ENCODE measurements at places on chromosomes 2 and 18. TPM values are rescaled to one million over a fixed set of nuclear protein-coding genes. Genes with fewer than 3 reads are reported as not detected.

DNA sequence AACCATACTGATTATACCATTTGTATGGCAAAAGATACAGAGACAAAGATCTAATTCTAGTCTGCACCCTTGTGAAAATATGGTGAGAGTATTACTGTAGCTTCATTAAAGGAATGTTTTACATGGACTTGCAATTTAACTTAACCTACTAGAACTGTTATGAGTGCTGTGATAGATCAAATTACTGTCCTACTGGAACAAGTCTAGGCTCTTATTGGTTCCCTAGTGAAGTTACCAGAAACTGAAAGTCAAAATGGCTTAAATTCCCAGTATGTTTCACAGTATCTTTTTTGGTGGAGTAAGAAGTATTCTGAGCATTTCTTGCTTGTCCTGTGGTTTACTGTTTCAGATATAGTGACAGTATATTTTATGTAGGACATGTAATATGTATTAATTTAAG, 3.8 kb upstream of the TBR1 start:
- DNase-seq, result no peak

DNA sequence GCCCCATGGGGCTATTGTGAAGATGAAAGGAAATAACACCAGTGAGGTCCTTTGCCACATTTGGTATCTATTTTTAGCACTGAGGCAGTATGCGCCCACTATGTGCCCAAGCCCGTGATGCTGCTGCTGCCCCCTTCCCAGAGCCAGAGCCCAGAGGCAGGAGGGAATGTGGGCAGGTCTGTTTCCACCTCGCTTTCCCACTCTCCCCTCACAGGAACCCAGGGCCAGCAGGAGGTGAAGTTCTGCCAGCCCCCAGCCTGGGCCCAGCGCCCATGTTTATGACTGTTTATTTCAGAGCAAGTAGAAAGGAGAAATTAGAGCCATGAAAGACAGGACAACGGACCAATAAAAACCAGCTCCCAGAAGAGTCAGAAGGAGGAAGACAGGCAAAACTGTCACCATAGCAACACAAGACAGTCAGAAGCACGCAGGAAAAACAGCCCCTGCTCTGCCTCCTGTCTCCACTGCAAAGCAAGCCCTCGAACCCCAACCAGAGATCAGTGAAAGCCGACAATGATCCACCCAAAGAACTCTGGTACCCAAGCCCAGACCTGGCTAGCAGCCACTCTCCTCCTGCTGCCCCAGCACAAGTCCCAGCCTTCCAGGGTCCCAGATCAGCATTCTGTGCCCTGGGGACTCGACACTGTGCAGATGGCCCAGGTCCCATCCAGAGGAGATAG, 1.4 kb downstream of the CYRIA start:
- peak; percentile 62 for DNase-seq

SPIRE1 gene
- 2.7 TPM for total RNA-seq

CCDC68 gene
- 46.8 TPM for total RNA-seq

COL4A4 gene
- 0.40 TPM for total RNA-seq

RUFY4 gene
- not detected for total RNA-seq

DNA sequence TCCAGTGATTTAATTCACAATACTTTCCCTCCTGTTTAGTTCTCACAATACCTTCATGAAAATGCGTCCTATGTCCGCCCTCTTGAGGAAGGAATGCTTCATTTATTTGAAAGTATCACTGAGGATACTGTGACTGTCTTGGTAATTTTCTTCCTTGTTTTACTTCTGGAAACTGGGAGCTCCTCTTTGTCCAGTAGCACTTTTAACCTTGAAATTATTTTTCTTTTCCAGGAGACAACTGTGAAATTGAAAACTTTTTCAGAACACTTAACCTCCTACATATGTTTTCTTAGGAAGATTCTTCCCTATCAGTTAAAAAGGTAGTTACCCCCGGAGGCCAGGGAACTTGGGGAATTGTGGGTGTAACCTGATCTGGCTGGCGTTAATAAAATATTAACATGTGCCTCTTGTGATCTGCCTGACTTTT, 58.9 kb upstream of the STON1 start:
- no peak for DNase-seq

GRCh38 chr18:51603551-51603950, 406.1 kb upstream of the MEX3C start:
- DNase-seq, result no peak

GRCh38 chr2:80326214-80326613, 21.7 kb upstream of the LRRTM1 start:
- DNase-seq, result no peak

DNA sequence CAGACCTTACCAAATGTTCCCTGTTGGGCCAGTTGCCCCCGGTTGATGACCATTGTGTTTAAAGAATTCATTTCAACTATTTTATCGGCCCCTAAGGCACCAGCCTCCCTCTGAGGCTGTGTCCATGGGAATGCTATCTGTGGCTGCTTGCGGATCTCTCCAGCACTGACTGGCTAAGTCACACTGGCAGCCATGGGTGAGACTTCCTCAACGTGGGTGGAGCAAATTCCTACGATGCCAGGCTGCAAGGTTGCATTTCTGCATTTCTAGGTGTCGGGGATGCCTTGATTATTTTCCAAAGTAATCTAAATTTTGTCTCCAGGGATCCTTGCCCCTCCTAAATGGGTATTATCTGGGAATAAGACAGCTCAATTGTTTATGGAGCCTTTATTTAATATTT, 6.2 kb downstream of the CXCR4 start:
- no peak for DNase-seq

SLC4A5 gene
- 2.8 TPM for total RNA-seq

GRCh38 chr2:220417503-220417902, 790.1 kb downstream of the SLC4A3 start:
- DNase-seq, result no peak

DNA sequence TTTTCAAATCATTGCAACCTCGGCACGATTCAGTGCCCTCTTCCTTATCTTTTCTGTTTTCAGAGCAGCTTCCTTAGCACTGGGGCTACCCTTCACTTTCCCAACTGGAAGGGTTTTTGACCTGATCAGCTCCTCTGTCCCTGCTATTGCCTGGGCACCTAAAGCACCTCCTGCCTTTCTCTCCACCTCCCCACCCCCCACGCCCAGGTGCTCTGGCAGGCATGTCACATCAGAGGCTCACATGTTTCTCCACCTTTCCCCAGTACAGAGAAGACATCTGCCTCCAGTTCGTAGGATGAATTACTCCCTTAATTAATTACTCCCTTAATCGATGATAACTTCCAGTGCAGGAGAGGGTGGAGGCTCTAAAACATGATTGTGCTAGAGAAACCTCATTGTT, 88.7 kb upstream of the LCLAT1 start:
- no peak for DNase-seq

SP140 gene
- 2.2 TPM for total RNA-seq

GRCh38 chr18:70636991-70637390, 348.1 kb downstream of the SOCS6 start:
- no peak for DNase-seq

DNA sequence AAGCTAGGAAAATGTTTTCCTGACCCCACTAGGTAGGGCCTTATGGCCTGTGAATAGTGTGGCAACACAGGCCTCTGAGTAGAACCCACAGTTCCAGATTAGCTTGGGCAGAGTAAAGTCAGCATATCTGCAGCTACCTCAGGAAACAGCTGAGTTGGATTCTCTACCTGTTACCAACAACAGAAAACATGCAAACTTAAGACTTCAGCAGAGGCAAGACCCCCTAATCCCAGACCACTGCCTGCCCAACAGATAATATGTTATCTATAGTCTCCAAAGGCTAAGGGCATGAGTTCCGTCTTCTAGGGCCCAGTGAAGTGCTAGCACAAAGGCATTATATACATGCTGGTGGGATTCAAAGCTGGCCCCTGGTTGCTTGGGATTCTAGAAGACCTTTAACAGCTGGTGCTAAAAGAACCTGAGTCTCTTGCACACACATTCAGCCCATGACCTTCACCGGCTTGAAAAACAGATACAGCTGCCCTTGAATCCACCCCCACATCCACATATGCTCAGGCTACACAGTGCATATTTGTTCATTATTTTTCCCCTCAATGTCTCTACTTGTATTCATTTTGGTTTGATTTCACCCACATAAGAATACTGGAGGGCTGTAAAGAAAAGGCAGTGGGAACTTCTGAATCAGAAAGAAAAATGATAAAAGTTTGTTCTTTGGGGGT, 13.5 kb upstream of the UBXN4 start:
- no peak for DNase-seq

DYNAP gene
- total RNA-seq, result not detected

GRCh38 chr2:197128126-197128525, 182.5 kb downstream of the ANKRD44 start:
- no peak for DNase-seq

UGT1A7 gene
- 3.1 TPM for total RNA-seq

PSD4 gene
- 36.5 TPM for total RNA-seq

CNTNAP5 gene
- not detected for total RNA-seq

DNA sequence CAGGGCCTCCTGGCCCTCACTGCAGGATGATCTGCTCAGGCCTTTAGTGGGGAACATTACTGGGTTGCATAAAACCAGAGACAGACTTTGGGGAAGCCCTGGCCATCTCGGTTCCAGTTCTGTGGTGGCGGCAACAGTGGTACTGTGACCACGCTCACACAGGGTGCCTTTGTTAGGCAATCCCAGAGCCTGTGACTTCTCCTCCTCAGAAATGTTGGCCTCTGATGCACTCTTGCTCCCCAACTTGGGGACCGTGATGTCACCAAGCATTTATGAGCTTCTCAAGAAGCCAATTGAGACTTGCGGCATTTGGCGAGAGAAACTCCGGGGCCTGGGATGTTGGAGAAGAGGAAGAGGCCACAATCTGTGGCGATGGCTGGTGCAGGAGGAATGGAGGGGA, 80.9 kb upstream of the PKDCC start:
- peak; percentile 30 for DNase-seq

- no peak for DNase-seq
These were observed 34.5 kb downstream of the TTLL4 start for GRCh38 chr2:218745160-218745558.

DNA sequence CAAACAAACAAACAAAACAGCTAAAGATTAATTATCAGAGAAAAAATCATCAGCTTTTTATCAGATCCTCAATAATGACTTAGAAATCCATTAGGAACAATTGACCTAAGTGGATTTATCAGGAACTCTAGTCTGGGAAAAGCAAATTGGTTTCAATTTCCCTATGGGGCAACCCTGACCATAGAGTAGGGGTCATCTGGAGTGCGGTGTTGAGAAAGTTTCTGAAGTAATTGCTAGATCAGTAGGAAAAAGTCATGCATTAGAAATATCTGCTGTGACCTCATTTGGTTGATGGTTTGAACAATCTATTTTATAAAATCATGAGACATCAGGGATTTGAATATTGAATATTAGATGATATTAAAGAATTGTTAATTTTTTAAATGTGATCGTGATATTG, 507.9 kb downstream of the TXNL1 start:
- DNase-seq, result no peak

- no peak for DNase-seq
These were observed 44.5 kb downstream of the MYL12B start for GRCh38 chr18:3306391-3306790.

Measured in colonic mucosa (tissue), 4 donors.